Activated naive CD8-positive, alpha-beta T cell treated with anti-CD3 and anti-CD28 coated beads for 36 hours (primary cell): ENCODE measurements at places on chromosomes 7 and 10.

DNA sequence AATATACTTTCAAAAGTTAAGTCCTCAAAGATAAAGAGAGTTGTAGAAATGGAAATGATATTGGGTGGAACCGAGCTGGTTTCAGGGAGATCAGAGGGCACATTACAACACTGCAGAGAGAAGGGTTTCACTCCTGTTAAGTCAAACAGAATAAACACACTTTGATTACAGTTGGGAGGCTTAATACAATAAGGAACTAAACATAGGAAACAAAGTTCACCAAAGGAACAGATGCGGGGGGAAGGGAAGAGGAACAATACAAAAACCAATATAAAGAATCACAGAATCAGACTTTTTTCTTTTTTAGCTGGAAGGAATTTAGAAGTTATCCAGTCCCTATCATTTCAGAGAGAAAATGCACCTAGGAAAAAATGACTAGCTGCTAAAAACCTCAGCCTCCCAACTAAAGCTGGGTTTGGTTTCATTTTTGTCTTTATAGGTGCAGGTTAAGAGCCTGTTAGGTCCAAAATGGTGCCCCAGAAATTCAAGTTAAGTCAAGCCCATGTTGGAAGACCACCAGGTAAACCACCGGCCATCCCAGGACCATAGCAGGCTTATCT is 81.9 kb downstream of the DNMBP start:
- no peak for DNase-seq
- H3K27me3 ChIP-seq: no peaks in the 10 kb centered on the region
- H3K27ac ChIP-seq: peak overlapping the region; percentile 1
- H3K36me3 ChIP-seq: no peaks in the 10 kb centered on the region

- no peak overlapping the region for H3K4me3 ChIP-seq
- no peak for DNase-seq
- H3K4me1 ChIP-seq: no peaks in the 10 kb centered on the region
- peaks cover 21% of the 10 kb centered on the region for H3K27me3 ChIP-seq
- no peaks in the 10 kb centered on the region for H3K36me3 ChIP-seq
- H3K27ac ChIP-seq: no peak overlapping the region
Observed at GRCh38 chr7:22935269-22935668, 78.7 kb downstream of the HYCC1 start.

- H3K27me3 ChIP-seq: peaks cover 4% of the 10 kb centered on the region
- no peak overlapping the region for H3K27ac ChIP-seq
- no peaks in the 10 kb centered on the region for H3K36me3 ChIP-seq
Observed at GRCh38 chr7:117856196-117856595, 17.0 kb downstream of the CTTNBP2 start.

DNA sequence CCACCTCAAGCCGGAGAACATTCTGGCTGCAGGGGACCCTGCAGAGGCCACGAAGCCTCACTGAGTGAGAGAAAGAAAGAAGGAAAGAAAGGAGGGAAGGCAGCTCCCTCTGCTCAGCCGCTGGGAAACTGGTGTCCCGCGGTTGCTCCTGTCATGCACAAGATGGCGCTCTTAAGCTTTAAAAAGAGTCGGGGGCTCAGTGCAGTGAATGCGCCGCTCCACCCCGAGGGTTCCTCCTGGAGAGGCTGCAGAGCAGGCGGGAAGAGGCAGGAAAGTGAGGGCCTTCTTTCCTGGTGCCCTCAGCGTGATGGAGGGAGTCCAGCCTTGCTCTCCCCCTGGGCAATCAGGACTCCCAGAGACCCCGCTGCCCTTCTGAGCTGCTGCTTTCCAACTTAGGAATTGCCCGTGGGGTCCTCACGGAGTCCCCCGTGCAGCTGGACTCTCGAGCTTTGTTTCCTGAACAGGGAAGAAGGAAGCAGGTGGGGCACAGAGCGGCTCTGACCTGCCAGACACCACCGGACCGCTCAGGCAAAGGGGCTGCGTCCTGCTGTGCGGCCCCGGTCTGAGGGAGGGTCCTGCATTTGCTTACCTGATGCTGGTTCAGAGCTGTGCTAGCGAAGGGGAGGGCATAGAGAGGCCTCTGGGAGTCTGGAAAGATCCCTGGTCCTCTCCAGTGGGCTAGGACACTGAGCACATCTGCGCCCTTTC is 141.9 kb upstream of the MKI67 start:
- peaks cover 66% of the 10 kb centered on the region for H3K27me3 ChIP-seq
- H3K27ac ChIP-seq: no peak overlapping the region
- peak; percentile 15 for DNase-seq
- H3K36me3 ChIP-seq: no peaks in the 10 kb centered on the region
- H3K4me3 ChIP-seq: no peak overlapping the region
- no peaks in the 10 kb centered on the region for H3K4me1 ChIP-seq

DNA sequence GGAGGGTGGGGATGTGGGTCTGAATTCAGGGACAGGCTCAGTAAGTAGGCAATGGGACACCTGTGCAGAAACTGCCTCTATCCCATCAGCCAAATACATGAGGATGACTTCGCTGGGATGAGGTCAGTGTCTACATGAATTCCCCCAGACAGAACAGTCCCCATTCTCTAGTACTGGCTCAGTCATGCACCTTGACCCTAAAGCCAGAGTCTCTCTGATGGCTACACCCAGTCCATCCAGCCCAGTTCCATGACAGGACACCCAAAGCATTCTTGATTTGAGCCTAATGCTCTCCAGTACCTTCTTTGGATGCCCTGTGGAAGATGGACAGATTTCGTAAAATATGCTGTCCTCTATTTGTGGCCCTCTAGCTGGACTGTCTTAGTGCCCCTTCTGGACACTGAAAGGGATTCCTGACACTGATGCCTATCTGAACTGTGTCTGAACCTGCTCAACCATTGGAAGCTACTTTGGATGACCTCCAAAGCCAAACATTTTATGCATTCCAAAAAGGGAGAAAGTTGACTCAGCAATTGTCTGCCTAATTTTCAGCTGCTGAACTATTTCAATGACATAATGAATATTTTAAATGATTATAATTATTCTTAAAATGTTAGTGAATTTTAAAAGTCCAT is 14.6 kb downstream of the SFRP4 start:
- DNase-seq: no peak
- no peak overlapping the region for H3K4me3 ChIP-seq
- H3K36me3 ChIP-seq: no peaks in the 10 kb centered on the region
- H3K27me3 ChIP-seq: peaks cover 5% of the 10 kb centered on the region

GRCh38 chr10:73810735-73811465 is 498 bp downstream of the NDST2 start:
- peak; percentile 67 for DNase-seq
- peaks cover 37% of the 10 kb centered on the region for H3K4me1 ChIP-seq
- H3K4me3 ChIP-seq: peak overlapping the region; percentile 93
- H3K27me3 ChIP-seq: no peaks in the 10 kb centered on the region
- peaks cover 29% of the 10 kb centered on the region for H3K36me3 ChIP-seq
- peak overlapping the region; percentile 99 for H3K27ac ChIP-seq

GRCh38 chr10:78033637-78034470 is at the start of gene RPS24:
TSS of gene RPS24 (plus strand) at chr10:78033863. CDS start at chr10:78033902, 39 bp downstream.
- DNase-seq: peak; percentile 94
- H3K36me3 ChIP-seq: peaks cover 51% of the 10 kb centered on the region
- peaks cover 5% of the 10 kb centered on the region for H3K27me3 ChIP-seq
- peak within 1 kb of the TSS; percentile 86 for H3K4me3 ChIP-seq
- H3K27ac ChIP-seq: peak within 1 kb of the TSS; percentile 98

DNA sequence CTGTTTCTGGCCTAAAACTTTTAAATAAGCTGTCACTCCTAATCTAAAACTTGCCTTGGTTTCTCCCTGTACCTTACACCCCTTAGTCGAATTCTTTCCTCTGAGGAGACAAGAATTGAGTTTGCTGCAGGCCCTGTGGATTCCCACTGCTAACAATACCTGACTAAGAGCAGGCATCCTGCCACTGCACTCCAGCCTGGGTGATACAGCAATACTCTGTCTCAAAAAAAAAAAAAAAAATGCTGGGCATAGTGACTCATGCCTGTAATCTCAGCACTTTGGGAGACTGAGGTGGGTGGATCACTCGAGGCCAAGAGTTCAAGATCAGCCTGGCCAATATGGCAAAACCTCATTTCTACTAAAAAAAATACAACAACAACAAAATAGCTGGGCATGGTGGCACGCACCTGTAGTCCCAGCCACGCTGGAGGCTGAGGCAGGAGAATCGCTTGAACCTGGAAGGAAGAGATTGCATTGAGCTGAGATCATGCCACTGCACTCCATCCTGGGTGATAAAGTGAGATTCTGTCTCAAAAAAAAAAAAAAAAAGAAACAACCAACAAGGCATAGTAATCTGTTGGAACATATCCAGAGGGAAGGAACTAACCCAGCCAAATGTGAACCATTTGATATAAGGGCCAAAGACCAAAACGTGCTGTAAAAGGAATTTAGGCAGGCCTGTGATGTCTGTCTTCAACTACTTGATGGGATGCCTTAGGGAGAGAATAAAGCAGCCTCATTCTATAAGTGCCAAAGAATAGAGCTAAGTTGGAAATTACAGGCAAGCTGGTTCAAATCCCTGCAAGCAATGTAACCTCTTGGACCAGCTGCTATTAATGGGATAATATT is 732.7 kb upstream of the AUTS2 start:
- H3K4me3 ChIP-seq: no peak overlapping the region
- H3K27me3 ChIP-seq: no peaks in the 10 kb centered on the region
- no peak for DNase-seq
- no peak overlapping the region for H3K27ac ChIP-seq
- H3K36me3 ChIP-seq: peaks cover 1% of the 10 kb centered on the region

- peaks cover 14% of the 10 kb centered on the region for H3K4me1 ChIP-seq
- DNase-seq: no peak
- H3K27me3 ChIP-seq: peaks cover 9% of the 10 kb centered on the region
- H3K36me3 ChIP-seq: peaks cover 6% of the 10 kb centered on the region
- no peak overlapping the region for H3K4me3 ChIP-seq
Observed at GRCh38 chr7:29265208-29265923, 70.8 kb downstream of the CHN2 start.

DNA sequence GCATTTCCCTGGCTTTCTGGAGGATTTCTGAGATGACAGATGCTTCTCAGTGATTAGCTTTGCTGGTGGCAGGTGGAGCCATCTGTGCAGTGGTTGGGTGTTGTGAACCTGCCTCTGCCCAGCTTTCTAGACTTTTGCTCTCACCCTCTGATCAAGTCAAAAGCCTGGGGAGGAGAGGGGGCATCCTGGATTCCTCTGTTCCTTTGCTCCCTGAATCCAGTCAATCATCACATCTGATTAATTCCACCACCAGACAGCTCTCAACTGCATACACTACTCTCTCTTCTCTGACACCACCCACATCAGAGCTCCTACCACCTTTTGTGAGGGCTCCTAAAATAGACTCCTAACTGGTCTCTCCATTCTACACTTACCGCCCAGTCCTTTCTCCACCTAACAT is 283.5 kb downstream of the WDR11 start:
- no peak overlapping the region for H3K27ac ChIP-seq
- H3K4me3 ChIP-seq: no peak overlapping the region
- H3K27me3 ChIP-seq: no peaks in the 10 kb centered on the region
- no peak for DNase-seq

DNA sequence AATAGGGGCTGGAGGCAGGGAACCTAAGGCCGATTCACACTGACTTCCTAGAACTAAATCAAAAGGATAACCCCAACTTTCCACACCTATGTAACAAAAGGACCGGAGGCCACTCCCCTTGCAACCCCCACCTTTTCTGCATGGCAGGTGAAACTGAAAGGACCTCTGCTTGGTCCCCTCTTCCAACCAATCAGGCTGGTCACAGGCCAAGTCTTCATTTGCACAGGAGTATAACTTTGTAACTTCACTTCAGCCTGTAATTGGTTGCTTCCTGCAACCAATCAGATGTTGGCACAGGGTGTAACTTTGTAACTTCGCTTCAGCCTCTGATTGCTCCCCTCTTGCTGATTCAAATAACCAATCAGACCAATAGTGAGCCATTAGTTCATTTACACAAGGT is 190.0 kb downstream of the FAM107B start:
- H3K27me3 ChIP-seq: no peaks in the 10 kb centered on the region
- H3K27ac ChIP-seq: peak overlapping the region; percentile 98
- H3K36me3 ChIP-seq: peaks cover 69% of the 10 kb centered on the region

GRCh38 chr7:106824458-106824857 is 40.6 kb upstream of the PIK3CG start:
- no peaks in the 10 kb centered on the region for H3K4me1 ChIP-seq
- H3K4me3 ChIP-seq: no peak overlapping the region
- DNase-seq: no peak
- no peaks in the 10 kb centered on the region for H3K36me3 ChIP-seq

DNA sequence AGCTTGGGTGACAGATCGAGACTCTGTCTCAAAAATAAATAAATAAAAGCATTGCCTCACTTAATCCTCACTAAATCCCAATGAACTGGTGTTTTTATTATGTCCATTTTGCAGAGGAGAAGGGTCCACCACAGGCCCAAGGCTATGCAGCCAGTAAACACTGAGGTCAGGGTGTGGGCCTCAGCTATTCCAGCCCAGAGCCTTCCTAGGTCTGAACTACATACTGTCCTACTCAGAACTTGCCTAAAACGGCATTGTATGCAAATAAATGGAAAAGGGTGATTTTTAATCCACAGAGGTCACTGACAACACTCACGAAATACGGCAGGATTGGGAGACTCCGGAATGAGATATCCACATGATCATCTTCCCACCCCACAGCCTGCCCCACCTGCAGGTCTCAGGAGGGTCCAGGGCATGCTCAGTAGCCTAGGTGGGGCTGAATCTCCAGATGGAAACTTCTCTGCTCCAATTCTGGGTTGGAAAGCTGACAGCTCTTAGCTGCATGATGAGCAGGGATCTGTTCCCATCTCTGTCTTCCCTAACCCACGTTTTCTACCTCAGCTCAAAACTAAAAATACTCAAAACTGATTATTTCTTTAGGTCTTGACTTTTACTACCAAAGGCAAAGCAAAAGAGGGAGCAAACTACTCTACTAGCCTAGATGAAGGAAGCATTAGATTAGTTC is 121.0 kb downstream of the SORBS1 start:
- no peak overlapping the region for H3K4me3 ChIP-seq
- H3K27ac ChIP-seq: no peak overlapping the region
- DNase-seq: no peak
- H3K27me3 ChIP-seq: peaks cover 1% of the 10 kb centered on the region
